ENCODE measurements at places on chromosomes 11 and 22.

DNA sequence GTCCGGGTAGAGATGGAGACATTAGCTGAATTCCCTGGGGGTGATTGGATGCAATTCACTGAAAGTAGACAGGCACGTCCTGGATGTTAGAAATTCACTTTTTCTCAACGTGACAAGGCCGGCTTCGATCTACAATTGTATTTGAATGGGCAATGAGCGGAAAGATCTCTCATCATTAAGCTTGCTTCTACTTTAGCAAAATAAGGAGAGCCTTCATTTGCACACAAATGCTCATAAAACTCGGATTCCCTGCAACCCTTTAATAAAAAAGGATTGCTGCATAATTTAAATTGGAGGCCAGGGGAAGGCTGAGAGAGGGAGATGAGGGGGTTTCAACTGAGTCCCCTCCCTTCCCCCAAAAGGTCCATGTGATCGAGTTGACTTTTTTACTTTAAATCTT, 10.6 kb upstream of the PAX6 start:
- no peak for DNase-seq

GRCh38 chr11:134022748-134023147, 46.1 kb upstream of the JAM3 start:
- DNase-seq, result no peak

DNA sequence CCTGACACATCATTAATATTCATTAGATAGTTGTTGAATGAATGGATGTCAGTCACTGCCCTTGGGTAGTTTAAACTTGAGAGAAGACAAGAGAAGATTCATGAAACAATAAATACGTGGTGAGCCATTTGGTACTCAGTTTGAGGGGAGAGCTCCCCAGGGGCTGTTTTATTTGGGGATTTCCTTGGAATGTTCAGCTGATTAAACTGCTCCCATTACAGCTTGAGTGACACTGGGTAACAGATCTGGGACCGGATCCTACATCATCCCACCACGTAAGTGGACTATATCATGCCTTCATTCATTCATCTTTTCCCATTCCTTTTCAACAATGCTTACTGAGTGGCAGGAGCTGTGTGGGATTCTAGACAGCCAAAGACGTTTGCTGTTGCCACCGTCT, 162.0 kb downstream of the FAT3 start:
- DNase-seq, result no peak

DNA sequence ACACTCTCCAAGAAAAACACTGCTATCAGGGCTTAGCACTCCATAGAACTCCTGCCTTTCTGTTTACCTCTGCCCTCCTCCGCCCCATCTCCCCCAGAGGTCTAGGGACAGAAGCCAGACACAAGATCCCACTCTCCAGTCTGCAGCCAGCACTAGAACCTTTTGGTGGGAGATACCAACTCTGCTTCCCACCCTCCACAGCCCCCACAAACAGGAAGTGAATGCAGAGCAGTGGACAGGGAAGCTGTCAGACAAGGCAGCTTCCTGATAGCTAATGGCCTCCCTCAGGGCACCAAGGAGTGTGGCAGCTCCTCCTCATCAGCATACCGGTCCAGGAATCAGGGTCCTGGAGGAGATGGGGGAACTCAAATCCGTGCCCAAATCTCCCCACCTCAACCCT, 5.1 kb downstream of the SCN4B start:
- no peak for DNase-seq

GRCh38 chr22:25869771-25870170, 127.8 kb downstream of the MYO18B start:
- DNase-seq, result no peak

- DNase-seq, result no peak
Observed at GRCh38 chr22:27746918-27747317, 54.6 kb downstream of the MN1 start.

GRCh38 chr11:76832361-76832760, 28.4 kb upstream of the ACER3 start:
- no peak for DNase-seq

DNA sequence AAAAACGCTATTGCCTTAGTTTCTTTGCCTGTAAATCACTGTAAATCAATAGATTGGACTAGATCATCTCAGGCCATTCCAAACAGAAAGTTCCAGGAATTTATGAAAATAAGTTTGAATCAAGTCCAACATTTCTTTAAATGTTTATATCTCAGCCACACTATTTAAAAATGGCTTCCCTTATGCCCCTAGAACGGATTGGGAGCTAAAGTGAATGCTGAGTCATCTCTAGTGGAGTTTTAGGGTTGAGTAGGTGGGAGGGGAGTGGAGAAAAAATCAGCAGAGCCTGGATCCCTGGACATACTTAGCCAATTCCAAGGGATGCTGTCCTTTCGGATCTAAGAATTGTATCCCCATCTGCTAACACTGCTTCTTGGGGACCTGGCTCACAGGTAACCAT, 48.6 kb downstream of the EHF start:
- no peak for DNase-seq

DNA sequence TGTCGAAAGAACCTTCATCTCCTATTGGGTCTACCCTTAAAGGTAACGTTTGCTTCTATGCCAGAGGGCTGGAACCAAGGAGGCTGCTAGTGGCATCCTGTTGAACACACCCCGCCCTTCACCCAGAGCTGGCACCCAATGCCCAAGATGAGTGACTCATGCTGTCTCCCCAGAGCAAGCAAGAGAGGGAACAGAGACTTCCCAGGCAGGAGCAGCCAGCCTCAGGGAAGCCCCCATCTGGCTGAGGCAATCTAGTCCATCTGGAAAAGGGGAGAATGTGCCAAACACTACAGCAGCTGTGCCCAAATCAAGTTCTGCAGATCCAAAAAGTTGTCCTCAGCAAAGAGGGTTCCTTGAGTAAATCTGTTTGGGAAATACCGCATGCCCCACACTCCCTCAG, 91.9 kb upstream of the TP53I11 start:
- DNase-seq, result no peak

DNA sequence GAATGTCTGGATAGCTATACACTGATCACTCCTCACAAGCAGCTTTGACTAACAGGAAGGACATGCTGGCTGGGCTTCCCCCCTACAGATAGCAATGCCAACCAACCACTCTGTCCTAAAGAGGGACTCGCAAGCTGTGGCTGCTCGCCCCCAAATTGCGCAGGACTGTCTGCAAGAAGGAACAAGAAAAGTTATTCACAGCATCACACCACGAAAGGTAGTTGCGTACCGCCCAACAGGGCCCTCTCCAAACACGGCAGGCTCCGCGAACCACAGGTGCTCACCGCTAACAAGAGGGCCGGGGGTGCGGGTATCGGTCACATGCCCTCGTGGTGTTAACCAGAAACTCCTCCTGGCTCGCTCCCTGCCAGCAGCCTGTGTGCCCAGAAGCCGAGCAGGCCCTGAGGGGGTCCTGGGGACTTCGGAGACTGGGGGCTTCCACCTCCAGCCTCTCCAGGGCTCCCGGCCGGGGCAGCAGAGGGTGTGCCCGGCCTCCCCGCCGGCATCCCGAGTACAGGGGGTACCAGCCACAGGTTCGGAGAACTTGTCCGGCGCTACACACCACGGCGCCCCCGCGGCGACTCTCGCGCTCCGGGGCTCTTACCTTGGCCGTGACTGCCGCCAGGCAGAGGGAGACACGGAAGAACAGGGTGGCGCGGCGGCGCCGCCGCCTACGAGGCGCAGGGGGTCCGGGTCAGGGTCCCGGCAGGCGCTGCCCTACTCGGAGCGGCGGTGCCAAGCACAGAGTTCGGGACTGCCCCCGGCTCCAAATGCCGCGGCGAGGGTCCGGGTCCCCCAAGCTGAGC, 682 bp downstream of the LARGE1 start:
- DNase-seq, result no peak

GRCh38 chr22:26887916-26888315, 230.5 kb downstream of the MIAT start:
- no peak for DNase-seq

DNA sequence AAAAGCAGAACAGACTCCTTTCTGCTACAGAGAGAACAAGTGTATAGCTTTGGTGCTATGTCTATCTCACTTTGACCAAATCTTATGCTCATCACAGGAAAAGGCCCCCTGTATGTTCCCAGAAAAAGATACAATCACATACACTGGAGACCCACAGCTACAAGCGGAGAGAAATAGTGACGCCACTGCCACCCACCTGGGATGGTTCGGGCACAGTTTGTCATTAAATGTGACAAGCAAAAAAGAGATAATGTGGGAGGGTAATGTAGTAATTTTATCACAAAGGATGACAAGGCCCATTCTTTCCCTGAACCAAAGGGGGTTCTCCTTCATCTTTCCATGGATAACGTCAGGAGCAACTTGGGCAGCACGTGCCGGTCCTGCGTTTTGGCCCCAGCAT, 32.0 kb downstream of the THOC5 start:
- DNase-seq, result no peak

GRCh38 chr22:46564084-46564714, 26.8 kb upstream of the CELSR1 start:
- DNase-seq, result no peak

DNA sequence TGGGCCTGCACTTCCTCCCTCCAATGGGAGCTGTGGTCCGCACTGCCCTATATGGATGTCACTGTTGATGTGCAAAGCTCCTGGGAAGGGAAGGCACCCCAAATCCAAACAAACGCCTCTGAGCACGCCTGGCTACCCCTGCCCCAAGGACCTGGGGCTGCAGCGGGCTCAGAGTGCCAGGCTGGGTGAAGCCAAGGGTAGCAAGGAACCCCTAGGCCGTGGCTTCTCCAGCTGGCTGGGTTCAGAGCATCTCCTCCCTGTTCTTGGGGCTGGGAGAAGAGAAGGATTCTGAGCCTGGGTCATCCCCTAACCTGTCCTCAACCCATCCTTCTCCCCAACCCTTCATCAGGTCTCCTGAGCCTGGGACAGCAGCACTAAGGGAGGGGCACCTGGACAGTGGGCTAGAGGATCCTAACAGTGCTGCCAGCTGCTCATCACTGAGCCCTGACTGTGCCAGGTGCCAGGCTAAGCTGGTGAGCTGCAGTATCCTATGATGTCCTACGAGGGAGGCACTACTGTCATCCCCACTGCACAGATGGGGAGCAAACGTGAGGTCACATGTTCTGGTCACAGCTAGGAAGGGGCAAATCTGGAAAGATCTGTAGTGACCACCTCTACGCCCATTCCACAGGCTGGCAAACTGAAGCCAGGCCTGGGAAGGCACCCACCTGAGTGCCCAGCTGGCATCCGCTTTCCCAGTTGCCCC, 3.0 kb downstream of the SSTR3 start:
- DNase-seq, result no peak

Measured in activated CD4-positive, alpha-beta T cell treated with anti-CD3 and anti-CD28 coated beads, Interleukin-2, amount 50 U/mL, for 16 hours (primary cell).